ENCODE measurements at places on chromosomes 5 and 9.

- no peak for DNase-seq
Measured at GRCh38 chr9:129336130-129336528, 158.1 kb upstream of the IER5L start.

DNA sequence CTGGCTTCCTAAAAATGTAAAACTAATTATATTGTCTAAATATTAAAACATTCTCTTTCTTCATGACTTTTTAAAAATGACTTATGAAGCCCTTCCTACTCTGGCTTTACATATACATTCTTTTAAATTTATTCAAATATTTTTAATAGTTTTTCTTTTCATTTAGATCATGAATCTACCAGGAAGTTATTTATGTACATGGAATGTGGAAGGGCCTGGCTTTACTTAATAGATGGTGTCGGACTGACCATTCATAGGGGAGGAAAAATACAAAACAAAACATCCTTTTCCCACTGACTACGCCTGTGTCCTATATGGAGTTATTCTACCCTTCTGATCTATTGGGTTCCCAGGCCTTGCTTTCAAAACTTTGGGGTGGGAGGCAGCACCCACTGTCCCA is 129.8 kb downstream of the MACROH2A1 start:
- no peak for DNase-seq

GRCh38 chr5:1505506-1506241 is 18.1 kb downstream of the LPCAT1 start:
- peak; percentile 75 for DNase-seq

GRCh38 chr5:92401-93220 is 643 bp downstream of the PLEKHG4B start:
- DNase-seq = no peak

GRCh38 chr9:31520301-31521085 is 864.0 kb upstream of the ACO1 start:
- DNase-seq = no peak
